ENCODE measurements at places on chromosomes 1 and 21. TPM values are rescaled to one million over a fixed set of nuclear protein-coding genes. Genes with fewer than 3 reads are reported as not detected.
A peak's percentile ranks its signal among the peaks of the same experiment; 100 is the strongest.

Gene FCRL6
- total RNA-seq = not detected

Gene SLC35F3
- total RNA-seq = 19.1 TPM

Gene AGMAT
- 3.1 TPM for total RNA-seq

- peak overlapping the region; percentile 17 for H3K27ac ChIP-seq
- DNase-seq = no peak
- H3K4me3 ChIP-seq = no peak overlapping the region
- H3K4me1 ChIP-seq = peaks cover 73% of the 10 kb centered on the region
- no peaks in the 10 kb centered on the region for H3K27me3 ChIP-seq
- H3K36me3 ChIP-seq = no peaks in the 10 kb centered on the region
These were observed 61.3 kb downstream of the BCAR3 start for GRCh38 chr1:93620172-93620840.

- H3K27me3 ChIP-seq = 0 out of 2 replicates have a peak, but pooled peaks cover 2% of the 10 kb centered on the region
- H3K36me3 ChIP-seq = no peaks in the 10 kb centered on the region
- no peak overlapping the region for H3K27ac ChIP-seq
- H3K4me3 ChIP-seq = no peak overlapping the region
These were observed 147.8 kb downstream of the TENT5C start for GRCh38 chr1:117753652-117754051.

DNA sequence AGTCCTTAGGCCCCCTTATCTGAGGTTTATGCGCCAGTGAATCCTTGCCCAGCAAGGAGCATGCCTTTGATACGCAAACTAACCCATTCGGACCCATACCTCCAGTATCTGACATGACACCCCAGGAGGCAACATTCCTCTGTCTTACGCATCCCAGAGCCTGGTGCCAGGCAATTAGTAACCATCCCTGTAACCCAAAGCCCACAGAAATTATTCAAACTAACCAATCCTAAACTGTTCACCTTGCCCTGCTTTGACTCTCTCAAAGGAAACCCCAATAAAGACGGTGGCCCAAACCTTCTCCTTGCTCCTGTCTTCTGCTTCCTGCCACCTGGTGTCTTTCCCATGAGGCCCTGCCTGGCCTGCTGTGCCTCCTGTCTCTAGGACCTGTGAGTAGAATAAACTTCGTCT, 36.4 kb downstream of the ZNF496 start:
- H3K4me3 ChIP-seq = no peak overlapping the region
- no peaks in the 10 kb centered on the region for H3K4me1 ChIP-seq
- H3K36me3 ChIP-seq = no peaks in the 10 kb centered on the region
- no peak for DNase-seq

- DNase-seq = no peak
- no peaks in the 10 kb centered on the region for H3K27me3 ChIP-seq
- no peak overlapping the region for H3K4me3 ChIP-seq
- H3K4me1 ChIP-seq = peaks cover 88% of the 10 kb centered on the region
These were observed 166.9 kb downstream of the TOMM20 start for GRCh38 chr1:234961456-234962339.

DNA sequence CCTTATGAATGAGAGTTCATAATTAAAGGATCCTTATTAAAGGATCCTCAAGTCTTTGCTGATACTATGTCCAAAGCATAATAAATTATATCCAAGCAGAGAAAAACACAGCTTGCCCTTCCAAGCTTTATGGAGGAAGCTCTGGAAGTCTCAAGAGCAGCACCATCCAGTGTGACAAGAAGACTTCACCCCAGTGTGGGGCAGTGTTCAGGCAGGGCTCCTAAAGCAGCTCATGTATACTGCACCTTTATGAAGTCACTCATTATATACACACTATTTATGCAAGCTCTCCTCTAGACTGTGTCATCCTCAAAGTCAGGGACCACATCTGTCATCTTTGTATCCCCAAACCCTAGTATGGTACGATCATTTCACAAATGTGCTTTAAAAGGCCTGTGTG, 11.9 kb upstream of the CCN1 start:
- no peak overlapping the region for H3K4me3 ChIP-seq
- peaks cover 58% of the 10 kb centered on the region for H3K4me1 ChIP-seq
- peak; percentile 43 for DNase-seq
- no peaks in the 10 kb centered on the region for H3K36me3 ChIP-seq
- peak overlapping the region; percentile 83 for H3K27ac ChIP-seq
